ENCODE measurements at places on chromosomes 13 and 19. TPM values are rescaled to one million over a fixed set of nuclear protein-coding genes. Genes with fewer than 3 reads are reported as not detected.

The SYNGR4 gene
- 3.6 TPM for total RNA-seq

The SIGLEC8 gene
- not detected for total RNA-seq

The TSEN34 gene
- total RNA-seq, result 116 TPM

The ACTN4 gene
- 774 TPM for total RNA-seq

The TEX101 gene
- total RNA-seq, result not detected

The CHST8 gene
- 0.22 TPM for total RNA-seq

The GPR183 gene
- not detected for total RNA-seq

The TNFSF13B gene
- total RNA-seq, result 0.06 TPM

The C19orf85 gene
- not detected for total RNA-seq

The ANKLE1 gene
- 0.46 TPM for total RNA-seq

The DCLK1 gene
- 1.4 TPM for total RNA-seq

The ARHGEF18 gene
- total RNA-seq, result 76.5 TPM

The PCDH8 gene
- total RNA-seq, result not detected

The KLF1 gene
- total RNA-seq, result 0.11 TPM

The RAB20 gene
- total RNA-seq, result 1.9 TPM

The CBY2 gene
- 0.14 TPM for total RNA-seq

The OVOL3 gene
- not detected for total RNA-seq

The B3GNT8 gene
- total RNA-seq, result not detected

The C19orf81 gene
- 7.6 TPM for total RNA-seq

The STAP2 gene
- not detected for total RNA-seq

The STOML3 gene
- not detected for total RNA-seq

The CRLF1 gene
- total RNA-seq, result 7.1 TPM

The KLK3 gene
- total RNA-seq, result not detected

The TMEM59L gene
- total RNA-seq, result 5.2 TPM

The CYP4F8 gene
- not detected for total RNA-seq

The CABP5 gene
- not detected for total RNA-seq

The CEBPA gene
- total RNA-seq, result 5.1 TPM

The COG6 gene
- 8.7 TPM for total RNA-seq

The LILRB1 gene
- total RNA-seq, result not detected

The CDC42EP5 gene
- total RNA-seq, result not detected

The C13orf42 gene
- total RNA-seq, result not detected

The PSG7 gene
- total RNA-seq, result 0.07 TPM

The HPN gene
- total RNA-seq, result 0.03 TPM

The PTBP1 gene
- total RNA-seq, result 224 TPM

The C19orf73 gene
- total RNA-seq, result 0.82 TPM

The CACTIN gene
- 19.3 TPM for total RNA-seq

The ZNF610 gene
- not detected for total RNA-seq

The PPM1N gene
- total RNA-seq, result 6.8 TPM

The SLC25A42 gene
- 0.92 TPM for total RNA-seq

The PIK3R2 gene
- total RNA-seq, result 9.4 TPM

The TPTE2 gene
- total RNA-seq, result not detected
